ENCODE measurements at places on chromosomes 4 and X. TPM values are rescaled to one million over a fixed set of nuclear protein-coding genes. Genes with fewer than 3 reads are reported as not detected.

Gene C4orf50
- total RNA-seq = 0.03 TPM

Gene VGLL1
- total RNA-seq = not detected

Gene SPANXN4
- not detected for total RNA-seq

Gene SASH3
- 12.7 TPM for total RNA-seq

Gene KCND1
- total RNA-seq = 3.4 TPM

Data from aorta (tissue), 5 donors.